ENCODE measurements at places on chromosomes 7 and 10.
A peak's percentile ranks its signal among the peaks of the same experiment; 100 is the strongest.

DNA sequence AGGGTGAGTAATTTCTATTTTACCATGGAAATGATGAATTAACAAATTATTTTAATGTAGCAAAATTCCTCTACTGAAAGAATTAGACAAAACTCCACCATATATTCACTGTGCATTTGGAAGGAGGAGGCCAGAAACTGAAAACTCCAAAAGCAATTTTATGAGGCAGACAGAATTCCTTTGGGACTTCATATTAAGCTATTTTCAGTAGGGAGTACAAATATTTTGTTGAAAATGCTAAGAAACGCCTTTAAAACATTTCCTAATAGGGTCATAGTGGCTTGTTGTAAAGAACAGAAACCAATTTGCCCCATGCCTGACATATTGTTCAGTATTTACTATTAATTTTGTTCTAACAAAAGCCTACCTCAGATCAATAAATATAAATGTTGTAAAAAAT lies 117.8 kb downstream of the TES start:
- DNase-seq, result no peak

GRCh38 chr10:28769091-28769604 lies 91.8 kb downstream of the BAMBI start:
- DNase-seq, result peak; percentile 41

- no peak for DNase-seq
Measured at GRCh38 chr7:30069096-30069867, 41.1 kb downstream of the PLEKHA8 start.

GRCh38 chr7:130890176-130891020 lies 156.4 kb upstream of the KLF14 start:
- DNase-seq, result no peak

DNA sequence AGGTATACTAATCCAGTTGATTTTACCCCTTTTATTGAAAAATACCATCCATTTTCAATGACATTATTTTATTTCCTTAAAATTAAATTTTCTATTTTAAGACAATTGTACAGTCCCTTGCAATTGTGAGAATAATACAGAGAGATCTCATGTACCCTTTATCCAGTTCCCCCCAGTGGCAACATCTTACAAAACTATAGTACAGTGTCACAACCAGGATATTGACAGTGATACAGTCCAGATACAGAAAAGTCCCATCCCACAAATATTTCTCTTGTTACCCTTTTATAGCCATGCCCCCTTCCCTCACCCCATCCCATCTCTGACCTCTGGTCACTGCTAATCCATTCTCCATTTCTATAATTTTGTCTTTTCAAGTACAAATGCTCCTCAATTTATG lies 18.5 kb downstream of the ELFN1 start:
- no peak for DNase-seq

- no peak for DNase-seq
Measured at GRCh38 chr7:138837627-138838026, 39.6 kb upstream of the ATP6V0A4 start.

GRCh38 chr7:137753067-137753466 lies 93.7 kb downstream of the DGKI start:
- no peak for DNase-seq

- no peak for DNase-seq
Measured at GRCh38 chr10:14688606-14689005, 86.1 kb downstream of the FAM107B start.

DNA sequence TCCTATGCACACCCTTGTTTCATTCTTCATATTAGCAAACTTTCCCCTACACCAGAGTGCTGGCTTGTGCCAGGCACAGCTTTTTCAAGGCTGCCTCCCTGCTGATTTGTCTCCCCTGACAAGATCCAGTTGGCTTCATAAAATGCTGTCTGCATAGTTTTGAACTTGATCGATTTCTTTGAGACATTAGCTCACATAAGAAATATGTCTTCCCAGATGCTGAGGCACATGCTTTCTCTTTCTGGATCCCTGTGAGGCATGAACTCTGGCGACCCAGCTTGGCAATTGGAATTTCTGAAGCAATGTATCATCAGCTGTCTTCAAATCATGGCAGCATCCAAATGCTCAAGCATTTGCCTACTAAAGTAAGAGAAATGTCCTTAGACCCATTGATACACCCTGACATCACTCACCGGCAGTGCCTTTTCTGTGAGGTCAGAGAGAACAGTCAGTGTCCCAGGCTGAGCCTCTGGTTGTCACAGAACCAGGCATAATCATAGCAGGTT lies 616.4 kb upstream of the GHITM start:
- DNase-seq, result no peak

- DNase-seq, result no peak
Measured at GRCh38 chr7:108170251-108170650, 40.1 kb upstream of the LAMB4 start.

GRCh38 chr10:26448706-26449435 lies 10.7 kb downstream of the APBB1IP start:
- no peak for DNase-seq

- DNase-seq, result no peak
Measured at GRCh38 chr7:138662076-138662990, 38.8 kb downstream of the SVOPL start.

DNA sequence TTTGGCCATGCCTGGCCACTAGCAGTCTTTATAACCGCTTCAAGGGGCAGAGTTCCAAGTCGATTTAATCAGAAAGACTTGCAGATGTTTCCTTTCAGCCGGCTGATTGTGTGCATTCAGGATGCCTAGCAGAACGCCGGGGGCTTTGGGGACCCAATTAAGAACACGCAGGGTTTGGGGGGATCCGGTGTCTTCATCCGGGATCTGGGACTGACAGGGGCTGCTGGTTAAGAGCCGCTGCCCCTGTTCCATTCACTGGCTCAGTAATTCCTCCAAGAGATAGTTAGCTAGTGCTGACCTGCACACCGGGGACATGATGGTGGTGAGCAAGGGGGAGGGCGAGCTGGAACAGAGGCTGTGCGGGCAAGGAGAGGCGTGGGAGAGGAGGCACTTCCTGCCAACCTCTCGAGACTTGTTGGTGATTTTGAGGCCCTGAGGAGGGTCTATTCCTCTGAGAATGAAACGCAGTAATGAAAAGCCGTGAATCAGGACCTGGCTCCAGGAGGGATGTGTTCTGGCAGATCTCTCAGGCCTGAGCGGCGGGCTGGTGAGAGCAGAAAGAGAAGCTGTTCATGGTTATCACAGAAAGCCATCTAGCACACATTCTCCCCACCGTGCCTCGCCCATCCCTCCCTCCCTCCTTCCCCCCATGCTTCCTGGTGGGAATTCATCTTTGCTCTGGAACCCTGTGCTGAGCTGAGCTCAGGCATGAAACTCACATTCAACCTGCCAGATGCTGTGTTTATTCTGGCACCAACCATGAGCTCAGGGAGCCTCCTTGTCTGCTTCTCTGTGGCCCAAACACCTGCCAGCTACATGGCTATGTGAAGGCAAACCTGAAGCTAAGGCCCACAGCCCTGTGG lies 152.0 kb downstream of the CCDC3 start:
- no peak for DNase-seq

GRCh38 chr10:65306201-65306600 lies 1619.6 kb upstream of the LRRTM3 start:
- no peak for DNase-seq

GRCh38 chr7:260441-261281 lies 29.3 kb upstream of the FOXL3 start:
- DNase-seq, result no peak

DNA sequence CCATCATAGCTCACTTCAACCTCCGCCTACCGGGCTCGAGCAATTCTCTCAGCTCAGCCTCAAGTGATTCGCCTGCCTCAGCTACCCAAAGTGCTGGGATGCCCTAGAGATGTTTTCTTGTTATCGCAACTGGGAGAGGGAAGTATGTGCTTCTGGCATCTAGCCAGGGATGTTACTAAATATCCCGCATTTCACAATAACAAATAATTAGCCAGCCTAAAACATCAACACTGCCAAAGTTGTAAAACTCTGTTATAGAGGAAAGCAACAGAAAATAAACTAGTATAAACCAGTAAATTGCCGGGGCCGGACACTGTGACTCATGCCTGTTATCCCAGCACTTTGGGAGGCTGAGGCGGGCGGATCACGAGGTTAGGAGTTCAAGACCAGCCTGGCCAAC lies 7.2 kb downstream of the INA start:
- no peak for DNase-seq

GRCh38 chr7:70738151-70738885 lies 393.6 kb upstream of the GALNT17 start:
- DNase-seq, result no peak

- no peak for DNase-seq
Measured at GRCh38 chr10:88522715-88523114, 60.4 kb downstream of the RNLS start.

GRCh38 chr7:135152442-135152841 lies 4.6 kb downstream of the TMEM140 start:
- no peak for DNase-seq

DNA sequence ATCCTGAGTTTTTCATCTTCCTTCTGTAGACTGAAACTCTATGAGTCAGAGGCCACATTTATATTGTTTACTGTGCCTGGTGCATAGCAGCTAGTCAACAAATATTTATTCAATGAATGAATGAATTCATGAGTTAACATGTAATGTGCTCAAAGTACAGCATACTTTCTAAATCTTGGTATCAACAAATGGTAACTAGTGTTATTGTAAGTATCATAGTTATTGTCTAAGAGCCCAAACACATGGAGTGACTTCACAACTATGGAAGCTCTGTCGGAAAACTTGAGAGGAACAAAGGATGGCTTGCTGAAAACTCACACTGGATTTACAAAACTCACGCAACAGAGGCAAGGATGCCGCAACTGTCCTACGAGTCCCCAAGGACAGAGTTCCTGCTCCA lies 35.9 kb downstream of the DENND2A start:
- DNase-seq, result no peak

DNA sequence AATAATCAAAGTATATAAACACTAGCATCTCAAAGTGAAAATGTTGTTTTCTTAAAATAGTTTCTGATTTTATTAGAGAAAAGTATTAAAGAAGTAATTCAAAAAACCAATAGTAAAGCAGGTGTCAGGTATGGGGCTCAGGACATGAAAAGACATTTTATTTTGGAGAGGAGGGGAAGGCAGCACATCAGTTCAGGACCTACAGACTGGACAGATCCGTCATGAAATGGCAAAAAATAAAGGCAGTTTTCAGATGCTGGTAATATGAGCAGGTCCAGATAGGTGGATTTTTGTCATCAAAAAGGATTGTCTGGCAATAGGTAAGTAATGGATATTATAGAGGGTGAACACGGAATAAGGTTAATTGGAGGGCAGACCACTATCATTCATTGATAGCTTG lies 49.0 kb downstream of the GRM3 start:
- no peak for DNase-seq

- DNase-seq, result no peak
Measured at GRCh38 chr7:135186261-135186540, 15.7 kb upstream of the CYREN start.

DNA sequence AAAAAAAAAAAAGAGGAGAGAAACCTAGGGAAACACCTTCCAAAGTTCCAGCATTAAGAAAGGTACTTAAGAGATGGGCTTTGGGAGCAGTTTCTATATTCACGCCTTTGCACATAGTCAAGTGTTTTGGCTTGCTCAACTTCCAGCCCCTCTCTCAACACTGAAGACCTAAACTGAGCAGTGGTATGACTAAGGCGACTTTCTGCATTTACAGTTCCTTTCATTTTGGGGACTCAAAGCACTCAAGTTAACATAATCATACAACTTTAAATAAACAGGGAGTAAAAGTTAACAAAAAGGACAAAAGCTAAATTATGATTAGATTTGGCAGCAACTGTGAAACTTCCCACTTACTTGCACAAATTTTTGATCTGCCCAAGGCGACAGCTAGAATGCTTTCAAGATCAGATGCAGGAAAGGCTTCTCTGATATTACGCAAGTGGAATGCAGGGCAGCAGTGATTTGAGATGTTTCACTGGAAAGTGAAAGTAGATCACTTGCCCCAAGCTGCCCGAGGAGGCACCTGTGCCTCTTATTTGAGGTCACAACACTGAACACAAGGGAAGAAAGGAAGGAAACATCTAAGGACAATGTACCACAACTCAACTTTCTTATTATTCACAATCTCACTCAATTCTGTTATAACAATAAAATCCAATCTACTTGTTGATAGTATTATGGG lies 199.5 kb downstream of the SKAP2 start:
- DNase-seq, result no peak

- no peak for DNase-seq
Measured at GRCh38 chr7:92723943-92724342, 112.4 kb downstream of the CDK6 start.

- no peak for DNase-seq
Measured at GRCh38 chr10:32976338-32976737, 18.3 kb upstream of the ITGB1 start.

DNA sequence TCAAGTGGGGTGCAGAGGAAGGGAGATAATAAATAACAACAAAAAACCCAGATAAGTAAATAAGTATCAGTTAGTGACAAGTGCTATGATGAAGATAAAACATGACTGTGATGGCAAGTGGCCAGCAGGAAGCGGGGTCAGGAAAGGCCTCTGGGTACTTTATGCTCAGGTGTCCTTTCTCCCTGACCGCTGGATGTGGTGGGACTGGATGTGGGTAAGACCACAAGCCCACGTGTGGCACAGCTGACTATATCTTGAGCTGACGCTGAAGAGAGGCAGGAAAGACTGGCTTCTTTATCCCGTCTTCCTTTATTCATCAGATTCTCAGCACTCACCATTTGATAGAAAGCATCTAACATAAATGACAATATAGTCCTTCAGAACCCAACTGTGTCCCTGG lies 87.8 kb downstream of the CREB5 start:
- DNase-seq, result no peak

DNA sequence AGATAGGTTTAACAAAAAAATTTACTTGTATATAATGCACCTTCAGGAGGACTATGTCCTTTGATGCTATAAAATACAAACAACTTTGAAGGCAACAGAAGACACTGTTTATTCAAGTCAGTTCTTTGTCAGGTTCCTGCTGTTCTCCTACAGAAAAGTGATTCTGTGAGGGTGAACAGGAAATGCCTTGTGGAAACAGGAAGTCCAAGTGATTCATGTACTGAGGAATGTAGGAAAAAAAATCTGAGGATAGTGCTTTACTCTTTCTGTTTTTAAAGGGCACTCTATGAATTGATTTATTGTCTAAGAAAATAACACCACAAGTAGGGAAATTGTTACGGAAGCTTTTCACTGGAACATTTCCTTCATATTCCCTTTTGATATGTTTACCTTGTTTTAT lies 171.9 kb downstream of the HDAC9 start:
- no peak for DNase-seq

- DNase-seq, result no peak
Measured at GRCh38 chr7:47477191-47478016, 104.5 kb downstream of the TNS3 start.

GRCh38 chr7:47724335-47724982 lies 142.5 kb upstream of the TNS3 start:
- DNase-seq, result no peak

DNA sequence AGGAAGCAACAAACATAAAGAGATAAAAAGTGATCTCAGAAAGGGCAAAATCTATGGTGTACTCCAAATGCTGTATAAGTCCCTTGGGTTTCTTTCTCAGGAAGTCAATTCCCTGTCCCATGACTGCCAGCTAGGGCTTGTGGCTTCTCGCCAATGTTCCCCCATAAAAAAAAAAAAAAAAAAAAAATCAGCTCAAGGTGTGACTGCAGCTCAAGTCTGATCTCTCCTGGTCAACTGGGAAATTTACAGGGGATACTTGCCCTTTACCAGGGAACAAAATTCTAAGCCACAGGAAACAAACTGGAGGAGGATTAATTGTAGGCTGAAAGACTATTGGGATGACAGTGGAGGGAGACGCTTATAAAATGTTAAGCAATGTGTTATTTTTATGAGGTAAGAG lies 76.0 kb downstream of the PCGF5 start:
- DNase-seq, result no peak
